Activated B cell treated with CpG ODN at 0.5 μM for 24 hours (primary cell): ENCODE measurements at places on chromosomes 6 and 20.
A peak's percentile ranks its signal among the peaks of the same experiment; 100 is the strongest.

DNA sequence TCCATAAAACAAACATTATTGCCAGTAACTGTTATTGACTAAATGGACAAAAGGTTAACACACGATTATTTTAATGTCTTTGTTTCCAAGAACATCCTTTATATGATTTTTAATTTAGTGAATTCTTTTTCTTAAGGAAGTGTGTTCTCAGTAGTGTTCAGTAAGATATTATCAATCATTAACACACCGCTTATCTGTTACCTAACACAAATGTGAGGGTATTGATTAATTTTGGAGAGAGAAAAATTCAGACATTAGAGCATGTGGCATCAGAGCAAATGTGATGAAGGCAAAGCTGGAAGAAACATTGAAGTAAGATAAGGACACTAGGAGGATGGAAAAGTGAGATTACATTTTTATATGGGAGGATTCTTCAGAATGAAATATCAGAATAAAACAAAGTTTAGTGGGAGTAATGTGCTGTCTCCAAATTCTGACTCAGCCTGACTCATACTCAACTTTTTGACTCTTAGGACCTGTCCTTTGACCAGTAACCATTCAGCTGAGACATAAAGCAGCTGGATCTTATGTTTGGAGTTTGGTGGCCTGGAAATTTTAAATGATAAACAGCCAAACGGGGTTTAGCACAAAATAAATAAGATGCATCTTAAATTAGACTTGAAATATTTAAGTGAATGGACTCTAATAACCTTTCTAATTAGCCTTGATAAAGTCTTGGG, 348.6 kb downstream of the CD109 start:
- no peaks in the 10 kb centered on the region for H3K36me3 ChIP-seq
- no peaks in the 10 kb centered on the region for H3K27me3 ChIP-seq
- DNase-seq: no peak
- H3K27ac ChIP-seq: no peak overlapping the region
- no peak overlapping the region for H3K4me3 ChIP-seq

DNA sequence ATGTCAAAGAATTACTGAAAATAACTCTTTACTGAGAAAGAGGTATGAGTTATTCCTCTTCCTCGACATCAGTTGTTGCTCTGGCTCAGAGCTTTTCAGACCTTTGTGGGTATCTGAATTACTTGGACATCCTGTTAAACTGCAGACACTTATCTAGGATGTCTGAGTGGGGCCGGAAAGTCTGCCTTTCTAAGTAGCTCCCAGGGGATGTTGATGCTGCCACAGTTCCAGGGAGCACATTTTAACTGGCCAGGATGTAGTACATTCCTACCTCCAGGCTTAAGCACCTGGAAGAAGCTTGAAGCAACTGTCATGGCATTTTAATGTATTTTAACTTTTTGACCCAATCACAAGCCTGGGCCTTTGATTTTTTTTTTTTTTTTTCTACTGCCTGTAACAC, 265.8 kb upstream of the PLCB4 start:
- H3K27me3 ChIP-seq: no peaks in the 10 kb centered on the region
- no peak for DNase-seq
- H3K4me3 ChIP-seq: no peak overlapping the region
- H3K27ac ChIP-seq: no peak overlapping the region
- no peaks in the 10 kb centered on the region for H3K36me3 ChIP-seq
- H3K4me1 ChIP-seq: no peaks in the 10 kb centered on the region

- H3K4me1 ChIP-seq: no peaks in the 10 kb centered on the region
- DNase-seq: no peak
- H3K27me3 ChIP-seq: no peaks in the 10 kb centered on the region
Observed at GRCh38 chr20:61694682-61695081, 371.0 kb downstream of the TAF4 start.

GRCh38 chr20:53161473-53161872, 189.3 kb downstream of the TSHZ2 start:
- H3K27ac ChIP-seq: peak overlapping the region; percentile 33
- peaks cover 34% of the 10 kb centered on the region for H3K4me1 ChIP-seq
- DNase-seq: no peak
- no peaks in the 10 kb centered on the region for H3K36me3 ChIP-seq
- no peaks in the 10 kb centered on the region for H3K27me3 ChIP-seq

- no peak overlapping the region for H3K4me3 ChIP-seq
- H3K4me1 ChIP-seq: peaks cover 17% of the 10 kb centered on the region
- no peak for DNase-seq
- peaks cover 48% of the 10 kb centered on the region for H3K27me3 ChIP-seq
- no peak overlapping the region for H3K27ac ChIP-seq
- H3K36me3 ChIP-seq: peaks cover 2% of the 10 kb centered on the region
Observed at GRCh38 chr6:56949925-56950495, 4.9 kb upstream of the BEND6 start.

GRCh38 chr20:47349365-47350180, 6.9 kb downstream of the ZMYND8 start:
- H3K4me3 ChIP-seq: no peak overlapping the region
- H3K36me3 ChIP-seq: peaks cover 23% of the 10 kb centered on the region
- DNase-seq: no peak
- H3K27ac ChIP-seq: no peak overlapping the region
- no peaks in the 10 kb centered on the region for H3K27me3 ChIP-seq

DNA sequence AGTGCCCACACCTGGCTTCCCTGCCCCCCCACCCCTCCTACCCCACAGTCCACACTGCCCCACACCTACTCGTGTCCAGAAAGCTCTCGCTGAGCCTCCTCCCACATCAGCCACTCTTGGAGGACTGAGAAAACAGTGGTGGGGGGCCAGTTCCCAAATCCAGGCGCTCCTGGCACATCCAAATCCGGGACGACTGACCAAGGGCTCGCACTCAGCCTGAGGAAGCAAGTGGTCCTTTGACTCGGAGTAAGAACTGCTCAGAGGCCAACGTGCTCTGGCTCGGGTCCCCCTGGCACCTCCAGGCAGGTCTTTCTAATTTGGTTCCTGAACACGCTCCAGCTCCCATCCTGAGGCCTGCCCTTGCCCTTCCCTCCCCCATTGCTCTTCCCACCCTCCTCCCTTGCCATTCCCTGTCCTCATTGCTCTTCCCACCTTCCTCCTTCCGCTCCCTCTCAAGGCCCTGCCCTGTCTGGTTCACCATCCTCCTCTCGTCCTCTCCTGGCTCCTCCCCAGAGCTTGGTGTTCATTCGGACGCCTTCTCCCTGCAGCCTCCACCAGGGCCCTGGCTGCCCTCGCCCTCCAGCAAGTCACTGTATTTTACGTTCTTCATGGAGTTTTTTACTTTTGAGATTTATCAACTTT, 83.6 kb downstream of the THBS2 start:
- H3K27ac ChIP-seq: no peak overlapping the region
- H3K4me1 ChIP-seq: no peaks in the 10 kb centered on the region
- no peaks in the 10 kb centered on the region for H3K27me3 ChIP-seq
- no peaks in the 10 kb centered on the region for H3K36me3 ChIP-seq
- no peak overlapping the region for H3K4me3 ChIP-seq

DNA sequence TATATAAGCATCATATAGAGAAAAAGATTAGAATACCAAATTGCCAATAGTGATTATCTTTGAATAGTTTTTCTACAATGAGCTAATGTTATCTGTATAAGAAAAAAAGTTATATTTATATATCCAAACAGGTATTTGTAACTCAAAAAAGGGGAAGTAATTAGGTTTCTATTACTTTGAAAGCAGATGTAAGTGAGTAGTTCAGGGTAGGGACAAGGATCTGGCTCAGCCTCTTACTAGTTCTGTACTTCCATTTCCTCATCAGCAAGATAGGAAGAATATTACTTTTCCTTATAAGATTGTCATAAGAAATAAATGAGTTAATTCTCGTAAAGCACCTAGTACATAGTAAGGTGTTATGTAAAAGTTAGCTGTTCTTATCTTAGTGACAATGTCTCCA, 32.2 kb downstream of the AHI1 start:
- no peak overlapping the region for H3K27ac ChIP-seq
- H3K4me3 ChIP-seq: no peak overlapping the region
- H3K27me3 ChIP-seq: no peaks in the 10 kb centered on the region
- peaks cover 13% of the 10 kb centered on the region for H3K4me1 ChIP-seq
- H3K36me3 ChIP-seq: peaks cover 14% of the 10 kb centered on the region

- no peak for DNase-seq
- peak overlapping the region; percentile 5 for H3K4me3 ChIP-seq
- H3K4me1 ChIP-seq: peaks cover 28% of the 10 kb centered on the region
Observed at GRCh38 chr6:129744201-129744879, 34.4 kb upstream of the ARHGAP18 start.
